ENCODE measurements at places on chromosomes 5 and 9. TPM values are rescaled to one million over a fixed set of nuclear protein-coding genes. Genes with fewer than 3 reads are reported as not detected.

Gene CMBL
- 12.8 TPM for total RNA-seq

Gene CTSV
- total RNA-seq, result 1.5 TPM

Gene REEP2
- 8.4 TPM for total RNA-seq

Gene IL7R
- 2.2 TPM for total RNA-seq

Gene CBY3
- total RNA-seq, result not detected

Gene PKD2L2
- total RNA-seq, result not detected

Gene RNF183
- not detected for total RNA-seq

Gene LCN12
- total RNA-seq, result not detected

Gene TMEM232
- total RNA-seq, result 7.6 TPM

Gene GABRB2
- not detected for total RNA-seq

Gene ZNG1C
- 17.3 TPM for total RNA-seq

Gene C5orf34
- total RNA-seq, result 1.3 TPM

Gene FABP6
- total RNA-seq, result not detected

Gene TMC1
- total RNA-seq, result not detected

Gene PCDHA4
- 0.29 TPM for total RNA-seq

Gene GEMIN5
- 17.7 TPM for total RNA-seq

Gene QRFP
- total RNA-seq, result not detected

Gene FUT7
- total RNA-seq, result not detected

Gene ERAP2
- 6.8 TPM for total RNA-seq

Gene TMEM174
- total RNA-seq, result not detected

Gene SPRY4
- 2.5 TPM for total RNA-seq

Gene KIF3A
- total RNA-seq, result 12.2 TPM

Gene SLIT3
- total RNA-seq, result 15.9 TPM

Gene ACTBL2
- not detected for total RNA-seq

Gene SPATA6L
- total RNA-seq, result 0.15 TPM

Gene LRRC19
- total RNA-seq, result not detected

Gene SHISAL2B
- total RNA-seq, result not detected

Gene ORM2
- total RNA-seq, result not detected

Gene DDX4
- not detected for total RNA-seq

Gene TAS2R1
- total RNA-seq, result not detected

Gene PPP2R2B
- 0.17 TPM for total RNA-seq

Gene SLC2A6
- total RNA-seq, result 14.1 TPM

Gene CDC20B
- total RNA-seq, result under 0.01 TPM

Gene ANXA2R
- 1.7 TPM for total RNA-seq

Gene MARCOL
- not detected for total RNA-seq

Gene SLC2A8
- total RNA-seq, result 15.7 TPM

Gene RAD50
- total RNA-seq, result 42.8 TPM

Gene SPATA31D4
- total RNA-seq, result not detected

Gene ANGPTL2
- total RNA-seq, result 184 TPM

Gene SAXO1
- 0.17 TPM for total RNA-seq

Gene FAM240B
- total RNA-seq, result not detected

Gene CARTPT
- total RNA-seq, result not detected

Gene PCDHA12
- not detected for total RNA-seq

Gene PLAC8L1
- total RNA-seq, result not detected

Gene FAM153A
- 0.66 TPM for total RNA-seq

Gene LCN1
- not detected for total RNA-seq

Gene GABRA1
- not detected for total RNA-seq

Gene ZNG1A
- total RNA-seq, result 12.1 TPM

Gene NDOR1
- total RNA-seq, result 5.1 TPM

Gene C9orf78
- total RNA-seq, result 33.6 TPM

Gene FAM163B
- not detected for total RNA-seq

Gene CNTFR
- total RNA-seq, result 0.44 TPM

Gene CDH9
- total RNA-seq, result not detected
